ENCODE measurements at places on chromosomes 16 and 17.
A peak's percentile ranks its signal among the peaks of the same experiment; 100 is the strongest.

DNA sequence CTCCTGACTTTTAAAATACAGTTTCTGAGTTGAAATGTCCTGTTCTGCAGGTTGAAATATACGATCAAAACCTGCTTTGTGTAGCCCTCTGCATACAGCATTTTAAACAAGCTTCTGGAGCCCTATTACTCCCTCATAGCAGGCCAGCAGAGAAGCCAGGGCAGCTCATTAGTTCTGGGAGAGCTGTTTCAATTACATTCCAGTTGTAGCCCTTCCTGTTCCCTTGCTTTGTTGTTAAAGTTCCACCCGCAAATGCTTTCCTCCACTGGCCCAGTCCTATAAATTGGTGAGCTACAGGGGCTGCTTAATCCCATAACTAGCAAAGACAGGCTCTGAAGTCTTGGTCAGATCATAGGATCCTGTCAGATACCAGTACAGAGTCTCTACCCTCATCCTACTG lies 162.5 kb downstream of the SLC39A11 start:
- DNase-seq, result no peak

GRCh38 chr16:89701425-89702406 lies at the start of gene SPATA2L:
Gene SPATA2L, minus strand, starts transcription at chr16:89701705. Its CDS starts 473 bp downstream, at chr16:89701232.
- DNase-seq, result peak; percentile 95

GRCh38 chr16:81711657-81712319 lies 67.3 kb upstream of the PLCG2 start:
- no peak for DNase-seq

GRCh38 chr17:55368706-55369105 lies 52.9 kb downstream of the MMD start:
- no peak for DNase-seq

GRCh38 chr17:35390156-35390555 lies 16.7 kb upstream of the SLFN11 start:
- no peak for DNase-seq

DNA sequence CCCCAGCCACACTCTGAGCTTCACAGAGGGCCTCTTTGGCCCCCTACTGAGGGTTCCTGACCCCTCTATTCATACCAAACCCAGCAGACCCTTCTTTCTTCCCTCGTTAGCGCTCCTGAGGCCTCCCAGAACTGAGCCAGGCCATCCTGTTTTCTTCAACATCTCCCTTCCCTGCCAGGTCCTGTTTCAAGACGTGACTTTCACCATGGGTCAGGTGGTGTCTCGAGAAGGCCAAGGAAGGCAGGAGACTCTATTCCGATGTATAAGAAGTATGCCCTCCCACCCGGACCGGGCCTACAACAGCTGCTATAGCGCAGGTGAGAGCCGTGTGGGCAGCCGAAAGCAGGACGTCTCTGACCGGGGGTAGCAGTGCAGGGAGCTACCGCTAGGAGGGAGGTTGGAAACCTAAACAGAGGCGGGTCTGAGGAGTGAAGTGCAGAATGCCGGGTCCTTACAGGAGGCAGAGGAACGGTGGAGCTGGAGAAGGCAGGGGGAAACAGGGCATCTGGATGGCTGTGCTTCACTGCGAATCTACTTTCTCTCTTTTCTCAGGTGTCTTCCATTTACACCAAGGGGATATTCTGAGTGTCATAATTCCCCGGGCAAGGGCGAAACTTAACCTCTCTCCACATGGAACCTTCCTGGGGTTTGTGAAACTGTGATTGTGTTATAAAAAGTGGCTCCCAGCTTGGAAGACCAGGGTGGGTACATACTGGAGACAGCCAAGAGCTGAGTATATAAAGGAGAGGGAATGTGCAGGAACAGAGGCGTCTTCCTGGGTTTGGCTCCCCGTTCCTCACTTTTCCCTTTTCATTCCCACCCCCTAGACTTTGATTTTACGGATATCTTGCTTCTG lies 1.3 kb upstream of the SENP3 start:
- DNase-seq, result peak; percentile 73

DNA sequence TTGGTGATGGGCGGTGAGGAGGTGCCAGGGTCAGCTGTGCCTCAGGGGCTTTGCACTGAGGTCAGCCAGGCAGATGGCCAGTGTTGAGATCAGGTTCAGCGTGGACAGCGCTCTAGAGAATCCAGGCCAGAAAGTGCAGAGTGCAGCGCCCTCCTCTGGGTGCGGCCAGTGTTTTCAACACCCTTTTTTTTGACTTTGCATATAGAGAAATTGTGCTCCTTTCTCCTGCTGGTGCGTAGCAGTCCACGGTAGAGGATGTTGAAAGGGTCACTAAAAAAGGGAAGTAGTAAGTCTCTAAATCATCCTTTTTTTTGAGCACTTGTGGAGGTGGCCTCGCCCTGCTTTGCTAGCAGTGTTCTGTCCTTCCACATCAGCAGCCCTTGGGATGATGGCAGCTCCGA lies 53.9 kb downstream of the BANP start:
- DNase-seq, result no peak

DNA sequence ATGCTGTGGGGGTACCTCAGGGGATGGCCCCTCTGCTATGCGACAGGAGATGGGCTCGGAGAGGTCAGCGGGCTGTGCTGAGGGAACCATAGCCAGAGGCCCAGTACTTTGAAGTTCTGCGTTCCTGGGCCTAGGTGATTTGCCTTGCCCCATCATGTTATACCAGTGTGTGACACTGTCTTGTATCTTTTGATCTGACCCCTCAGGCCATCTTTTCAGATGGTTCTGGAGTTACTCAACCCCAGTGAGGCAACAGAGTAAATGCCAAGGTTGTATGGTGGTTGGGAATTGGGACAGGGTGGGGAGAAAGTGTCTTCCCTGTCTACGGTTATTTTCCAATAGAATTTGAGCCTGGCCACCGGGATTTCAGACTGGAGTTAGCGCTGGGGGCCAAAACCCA lies 8.5 kb downstream of the MSI2 start:
- no peak for DNase-seq

DNA sequence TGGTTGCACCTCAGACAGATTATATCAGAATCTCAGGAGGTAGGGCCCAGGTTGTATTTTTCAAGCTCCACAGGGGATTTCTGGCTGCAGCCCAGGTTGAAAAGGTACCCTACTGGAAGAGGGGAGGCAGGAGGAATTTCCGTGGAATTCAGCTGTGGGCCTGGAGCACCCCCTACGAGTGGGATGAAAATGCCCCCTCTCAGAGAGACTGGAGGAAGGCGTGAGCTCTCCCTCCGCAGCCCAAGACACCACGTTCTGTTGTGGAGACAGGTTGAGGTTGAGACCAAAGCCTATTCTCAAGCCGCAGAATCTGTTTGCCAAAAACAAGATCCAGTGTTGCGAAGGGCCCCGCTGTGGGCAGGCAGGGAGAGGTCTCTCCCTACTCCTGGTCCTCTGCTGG lies 102.0 kb downstream of the CCDC182 start:
- no peak for DNase-seq

DNA sequence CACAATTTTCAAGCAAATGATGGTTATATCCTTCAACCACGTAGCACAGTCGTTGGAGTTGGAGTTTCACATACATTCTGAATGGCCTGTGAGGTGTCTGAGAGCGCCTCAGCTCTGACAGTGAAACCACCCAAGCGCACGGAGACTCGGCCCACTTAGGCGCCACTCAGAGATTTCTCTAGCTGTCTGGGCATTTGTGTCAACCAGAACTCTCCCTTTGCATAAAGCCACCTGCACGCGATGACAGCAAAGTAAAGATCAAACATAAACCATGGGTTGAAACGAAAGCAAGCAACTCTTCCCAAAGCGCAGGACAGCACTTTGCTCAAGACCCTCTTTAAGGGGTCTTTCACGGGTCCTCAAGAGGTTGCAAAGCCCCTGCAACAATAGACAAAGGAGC lies 533 bp downstream of the SLC6A4 start:
- no peak for DNase-seq

GRCh38 chr17:58710948-58711552 lies 18.6 kb downstream of the RAD51C start:
- no peak for DNase-seq

DNA sequence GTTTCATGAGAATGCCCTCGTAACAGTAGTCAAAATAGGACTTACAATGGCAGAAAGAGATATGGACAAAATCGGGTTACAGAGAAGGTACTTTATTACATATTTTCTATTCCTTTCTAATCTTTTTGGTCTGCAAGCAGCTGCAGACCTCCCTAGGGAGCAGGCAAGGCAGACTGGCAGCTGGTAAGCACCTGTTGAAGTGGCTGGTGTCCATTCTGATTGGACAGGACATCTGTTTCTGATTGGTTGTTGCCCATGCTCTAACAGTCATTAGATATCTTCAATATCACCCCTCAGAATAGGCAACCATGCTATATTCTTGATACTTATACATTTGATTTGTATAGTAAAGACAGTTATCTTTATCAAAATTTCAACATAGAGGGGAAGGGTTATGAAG lies 606.3 kb downstream of the KCNJ2 start:
- DNase-seq, result no peak

DNA sequence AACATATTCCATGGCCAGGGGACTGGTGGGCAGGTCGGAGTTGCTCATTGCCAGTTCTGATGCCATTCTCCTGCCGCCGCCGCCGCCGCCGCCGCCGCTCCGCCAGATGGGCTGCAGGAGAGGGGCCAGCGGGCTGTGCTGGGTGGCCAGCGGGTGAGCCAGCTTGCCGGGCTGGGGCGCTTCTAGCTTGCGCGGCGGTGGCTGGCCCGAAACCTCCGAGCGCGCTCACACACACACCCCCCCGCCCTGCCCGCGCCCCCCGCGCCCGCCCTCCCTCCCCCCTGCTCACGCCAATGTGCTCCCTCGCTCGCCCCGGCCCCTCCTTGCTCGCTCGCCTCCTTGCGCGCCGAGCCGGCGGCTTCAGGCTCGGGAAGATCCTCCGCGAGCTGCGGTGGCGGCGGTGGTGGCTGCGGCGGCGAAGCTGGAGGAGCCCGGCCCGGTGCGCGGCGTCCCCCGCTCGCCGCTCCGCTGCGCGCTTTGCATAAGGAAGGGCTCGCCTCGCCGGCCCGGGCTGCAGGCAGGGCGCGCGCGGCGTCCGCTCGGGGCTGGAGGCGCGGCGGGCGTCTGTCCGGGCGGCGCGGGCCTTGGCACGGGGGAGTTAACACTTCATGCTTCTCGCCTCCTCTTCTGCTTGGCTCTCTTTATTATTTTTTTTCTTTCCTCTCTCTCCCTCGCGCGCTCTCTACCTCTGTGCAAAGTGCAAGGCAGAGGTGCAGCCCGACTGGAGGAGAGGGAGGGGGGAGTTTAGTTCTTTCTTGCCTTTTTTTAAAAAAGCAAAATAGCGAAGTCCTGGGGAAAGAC lies 500 bp downstream of the MAF start:
- DNase-seq, result peak; percentile 47

DNA sequence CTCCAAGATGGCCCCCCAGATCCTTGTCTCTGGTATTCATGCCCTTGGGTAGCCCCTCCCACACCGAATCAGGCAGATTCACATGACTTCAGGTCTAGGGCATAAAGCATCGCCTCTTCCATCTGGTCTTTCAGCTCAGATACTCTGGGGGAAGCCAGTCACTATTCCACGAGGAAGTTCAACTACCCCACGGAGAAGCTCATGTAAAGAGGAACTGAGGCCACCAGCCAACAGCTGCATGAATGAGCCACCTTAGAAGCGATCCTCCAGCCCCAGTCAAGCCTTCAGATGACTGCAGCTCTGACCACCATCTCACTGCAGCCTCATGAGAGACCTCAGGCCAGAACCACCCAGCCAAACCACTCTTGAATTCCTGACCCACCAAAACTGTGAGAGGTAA lies 54.1 kb downstream of the SOCS3 start:
- DNase-seq, result no peak

- DNase-seq, result no peak
Measured at GRCh38 chr16:24075302-24075701, 180.8 kb upstream of the CACNG3 start.

DNA sequence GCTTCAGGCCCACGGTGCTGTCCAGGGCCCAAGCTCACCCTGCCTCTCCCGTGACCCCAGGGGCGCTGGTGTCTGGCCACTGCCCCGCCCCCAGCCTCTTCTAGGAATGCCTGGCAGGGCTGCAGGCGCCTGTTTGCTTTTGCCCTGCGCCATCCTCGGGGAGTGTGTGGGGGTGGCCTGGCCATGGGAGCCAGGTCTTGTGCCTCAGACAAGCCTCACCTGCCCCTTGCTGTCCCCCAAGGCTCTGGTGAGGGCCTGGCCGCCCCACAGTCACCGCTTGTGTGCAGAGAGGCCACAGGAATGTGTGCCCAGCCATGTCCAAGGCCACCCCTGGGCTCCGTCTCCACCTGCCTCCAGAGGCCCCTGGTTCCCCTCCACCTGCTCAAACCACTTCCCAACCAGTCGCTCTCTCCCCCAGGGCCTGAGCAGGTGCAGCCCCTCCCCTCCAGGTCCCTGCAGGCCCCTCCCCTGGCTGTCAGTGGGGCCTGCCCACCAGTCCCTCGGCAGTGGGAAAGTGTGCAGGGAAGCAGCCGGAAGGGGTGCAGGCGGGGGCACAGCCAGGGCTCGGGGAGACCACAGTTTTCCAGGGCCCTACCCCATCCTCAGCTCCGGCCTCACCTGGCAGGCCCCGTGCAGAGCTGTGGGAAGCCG lies 841 bp upstream of the IGFALS start:
- peak; percentile 33 for DNase-seq

- no peak for DNase-seq
Measured at GRCh38 chr17:75152922-75153779, 1.2 kb downstream of the JPT1 start.

- DNase-seq, result no peak
Measured at GRCh38 chr17:33233811-33234177, 59.3 kb downstream of the ASIC2 start.
